ENCODE measurements at places on chromosomes 7 and 10.

GRCh38 chr7:132251327-132251659 lies 325.0 kb downstream of the PLXNA4 start:
- H3K4me1 ChIP-seq = peaks cover 20% of the 10 kb centered on the region
- no peak for DNase-seq
- H3K27ac ChIP-seq = no peak overlapping the region
- H3K4me3 ChIP-seq = no peak overlapping the region
- no peaks in the 10 kb centered on the region for H3K27me3 ChIP-seq

DNA sequence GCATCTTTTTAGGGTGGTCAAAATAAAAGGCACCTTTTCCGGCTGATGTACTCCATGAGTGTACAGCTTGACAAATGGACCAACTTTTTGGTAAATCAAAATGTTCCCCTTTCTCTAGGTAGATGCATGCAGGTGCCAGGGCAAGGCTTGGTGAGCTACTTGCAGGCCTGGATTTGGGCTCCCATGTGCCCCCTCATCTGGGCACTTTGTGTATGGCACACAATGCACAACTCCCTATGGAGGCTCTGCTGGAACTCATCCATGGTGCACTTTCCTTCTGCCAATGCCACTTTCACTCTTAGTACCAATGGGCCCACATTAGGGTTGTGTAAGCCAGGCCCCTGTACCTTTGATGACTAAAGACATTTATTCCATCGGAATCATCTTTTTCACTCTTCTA lies 300.8 kb downstream of the SDHAF3 start:
- DNase-seq = no peak
- no peaks in the 10 kb centered on the region for H3K27me3 ChIP-seq
- no peaks in the 10 kb centered on the region for H3K36me3 ChIP-seq

GRCh38 chr7:30172451-30172850 lies 37.7 kb downstream of the MTURN start:
- H3K36me3 ChIP-seq = no peaks in the 10 kb centered on the region
- H3K4me3 ChIP-seq = no peak overlapping the region
- no peaks in the 10 kb centered on the region for H3K27me3 ChIP-seq
- peak overlapping the region; percentile 81 for H3K27ac ChIP-seq

- H3K36me3 ChIP-seq = no peaks in the 10 kb centered on the region
- no peak for DNase-seq
- H3K4me1 ChIP-seq = no peaks in the 10 kb centered on the region
- no peaks in the 10 kb centered on the region for H3K27me3 ChIP-seq
- no peak overlapping the region for H3K4me3 ChIP-seq
Observed at GRCh38 chr7:84722734-84723133, 464.1 kb downstream of the SEMA3D start.

- no peaks in the 10 kb centered on the region for H3K4me1 ChIP-seq
- H3K4me3 ChIP-seq = no peak overlapping the region
- H3K27me3 ChIP-seq = no peaks in the 10 kb centered on the region
- DNase-seq = no peak
Observed at GRCh38 chr7:7109934-7110333, 72.4 kb upstream of the C1GALT1 start.

DNA sequence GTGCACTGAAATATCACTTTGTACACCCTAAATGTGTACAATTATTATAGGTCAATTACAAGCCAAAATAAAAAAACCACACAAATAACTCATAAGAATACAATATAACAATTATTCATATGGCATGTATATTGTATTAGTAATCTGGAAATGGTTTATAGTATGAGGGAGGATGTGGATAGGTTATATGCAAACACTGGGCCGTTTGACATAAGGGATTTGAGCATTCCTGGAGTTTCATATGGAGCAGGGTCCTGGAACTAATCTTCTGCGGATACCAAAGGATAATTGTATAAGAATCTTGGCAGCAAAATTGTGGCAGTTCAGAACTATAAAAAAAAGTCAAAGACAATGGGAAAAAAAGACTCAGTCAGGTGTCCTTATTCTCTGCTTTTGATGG lies 619.4 kb downstream of the CNTNAP2 start:
- no peak overlapping the region for H3K27ac ChIP-seq
- no peaks in the 10 kb centered on the region for H3K36me3 ChIP-seq
- H3K27me3 ChIP-seq = no peaks in the 10 kb centered on the region
- no peak overlapping the region for H3K4me3 ChIP-seq
- DNase-seq = no peak

All from vagina (tissue), 2 donors.